ENCODE measurements at places on chromosomes 1 and 21.

- no peak for DNase-seq
Measured at GRCh38 chr21:31893851-31894415, 21.1 kb downstream of the HUNK start.

GRCh38 chr1:33347650-33347992 is 26.7 kb upstream of the A3GALT2 start:
- DNase-seq = no peak

GRCh38 chr1:44047131-44047530 is 15.9 kb upstream of the SLC6A9 start:
- DNase-seq = no peak

DNA sequence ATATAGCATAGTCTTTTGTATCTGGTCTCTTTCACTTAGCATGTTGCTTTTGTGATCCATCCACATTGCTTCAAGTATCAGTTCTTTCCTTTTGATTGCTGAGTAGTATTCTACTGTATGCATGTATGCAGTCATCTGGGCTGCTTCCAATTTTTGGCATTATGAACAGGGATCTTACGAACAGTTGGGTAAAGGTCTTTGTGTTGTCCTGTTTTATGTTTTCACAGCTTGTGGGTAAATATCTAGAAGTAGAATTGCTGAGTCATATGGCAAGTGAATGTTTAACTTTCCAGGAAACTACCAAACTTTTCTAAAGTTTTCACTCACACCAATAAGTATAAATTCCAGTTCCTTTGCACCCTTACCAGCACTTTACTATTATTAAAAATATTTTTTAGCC is 60.9 kb downstream of the LHX4 start:
- no peak for DNase-seq

- no peak for DNase-seq
Measured at GRCh38 chr21:46158666-46159300, 3.4 kb upstream of the FTCD start.

- DNase-seq = no peak
Measured at GRCh38 chr1:172477216-172477615, 33.3 kb upstream of the PIGC start.

DNA sequence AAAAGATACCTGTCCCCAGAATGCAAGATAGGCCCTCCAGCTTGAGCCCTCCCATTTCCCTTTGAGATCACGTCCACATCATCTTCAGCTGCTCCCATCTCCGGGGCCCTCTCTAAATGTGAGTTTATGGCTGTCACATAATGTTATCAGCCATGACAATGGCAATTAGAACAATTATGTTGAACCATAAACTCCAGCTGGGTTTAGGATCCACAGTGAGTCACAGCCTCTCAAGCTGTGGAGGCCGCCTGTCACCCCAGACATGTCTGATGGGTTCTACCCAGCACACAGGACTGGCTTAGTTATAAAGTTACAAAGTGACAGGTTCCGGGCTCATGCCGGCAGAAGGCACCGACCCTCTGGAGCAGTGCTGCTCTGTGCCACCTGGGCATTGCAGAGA is 597.3 kb downstream of the PTPRU start:
- no peak for DNase-seq

DNA sequence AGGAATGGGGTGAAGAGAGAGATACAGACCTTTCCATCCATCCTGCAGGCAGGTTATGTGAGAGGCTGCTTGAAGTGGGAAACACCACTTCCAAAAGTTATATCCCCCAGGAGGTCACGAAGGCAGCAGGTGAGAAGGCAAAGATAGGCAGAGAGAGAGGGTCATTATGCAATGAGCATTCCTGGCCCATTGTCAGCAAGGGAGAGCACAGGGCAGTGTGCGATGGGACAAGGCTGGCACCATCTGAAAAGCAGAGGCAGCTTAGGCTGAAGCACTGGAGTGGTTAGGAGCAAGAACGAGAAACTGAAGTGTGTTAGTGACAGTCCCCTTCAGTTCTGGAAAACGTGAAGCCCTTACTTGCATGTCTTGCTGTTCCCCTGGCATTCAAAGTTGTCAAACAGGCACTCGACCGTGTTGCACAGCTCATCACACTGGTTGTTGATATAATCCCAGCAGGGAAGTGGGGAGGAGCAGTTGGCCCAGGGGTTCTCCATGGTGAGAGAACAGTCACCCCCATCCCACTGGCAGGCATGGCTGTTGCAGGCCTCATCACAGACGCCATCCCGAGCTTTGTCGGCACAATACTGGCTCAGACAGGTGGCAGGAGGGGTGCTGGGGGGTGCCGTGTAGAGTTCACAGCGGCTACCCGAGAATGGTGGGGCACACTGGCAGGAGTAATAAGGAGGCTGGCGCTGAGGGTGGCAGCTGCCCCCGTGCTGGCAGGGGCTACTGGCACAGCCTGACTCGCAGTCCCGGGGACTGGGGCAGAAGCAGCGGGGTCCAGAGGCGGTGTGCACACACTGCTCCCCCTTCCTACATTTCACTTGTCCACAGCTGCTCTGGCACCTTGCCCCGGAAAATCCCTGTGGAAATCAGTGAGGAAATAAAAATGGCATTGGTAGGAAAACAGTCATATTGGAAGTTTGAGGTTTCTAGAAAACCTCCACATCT is 28.9 kb upstream of the ADAM30 start:
- DNase-seq = no peak

GRCh38 chr1:78676347-78676982 is 26.8 kb downstream of the IFI44 start:
- peak; percentile 9 for DNase-seq

DNA sequence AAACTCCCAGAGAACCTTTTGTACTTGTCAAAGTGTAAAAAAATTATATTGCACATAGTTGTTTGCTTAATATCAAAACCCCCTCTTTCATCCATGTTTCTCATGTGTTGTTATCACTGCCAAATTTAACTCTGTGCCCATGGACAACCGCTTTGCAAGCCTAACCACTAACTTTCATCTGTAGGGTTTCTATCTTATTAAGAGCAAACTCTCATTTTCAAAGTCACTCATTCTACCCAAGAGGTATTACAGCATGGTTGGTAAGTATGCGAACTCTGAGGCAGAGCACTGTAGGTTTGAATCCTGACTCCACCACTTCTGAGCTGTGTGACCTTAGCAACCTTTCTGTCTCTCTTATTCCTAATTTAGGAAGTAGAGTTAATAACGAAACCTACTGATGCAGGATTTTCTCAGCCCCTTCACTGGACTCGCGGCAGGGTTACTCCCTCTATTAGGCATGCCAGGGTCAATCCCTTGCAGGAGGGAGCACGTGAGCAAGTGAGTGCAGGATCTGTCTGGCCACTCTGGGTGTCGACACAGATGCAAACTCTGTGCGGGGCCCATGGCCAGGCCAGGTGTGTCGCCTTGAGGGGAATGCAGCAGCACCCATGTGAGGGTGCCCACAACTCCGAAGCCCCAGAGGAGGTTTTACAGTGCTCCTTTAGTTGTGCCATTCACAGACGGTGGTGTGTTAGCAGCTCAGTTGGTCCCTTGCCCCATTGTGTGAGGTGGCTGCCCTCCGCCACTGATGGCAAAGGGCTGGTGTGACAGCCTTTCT is 361.5 kb upstream of the ADGRL2 start:
- no peak for DNase-seq

DNA sequence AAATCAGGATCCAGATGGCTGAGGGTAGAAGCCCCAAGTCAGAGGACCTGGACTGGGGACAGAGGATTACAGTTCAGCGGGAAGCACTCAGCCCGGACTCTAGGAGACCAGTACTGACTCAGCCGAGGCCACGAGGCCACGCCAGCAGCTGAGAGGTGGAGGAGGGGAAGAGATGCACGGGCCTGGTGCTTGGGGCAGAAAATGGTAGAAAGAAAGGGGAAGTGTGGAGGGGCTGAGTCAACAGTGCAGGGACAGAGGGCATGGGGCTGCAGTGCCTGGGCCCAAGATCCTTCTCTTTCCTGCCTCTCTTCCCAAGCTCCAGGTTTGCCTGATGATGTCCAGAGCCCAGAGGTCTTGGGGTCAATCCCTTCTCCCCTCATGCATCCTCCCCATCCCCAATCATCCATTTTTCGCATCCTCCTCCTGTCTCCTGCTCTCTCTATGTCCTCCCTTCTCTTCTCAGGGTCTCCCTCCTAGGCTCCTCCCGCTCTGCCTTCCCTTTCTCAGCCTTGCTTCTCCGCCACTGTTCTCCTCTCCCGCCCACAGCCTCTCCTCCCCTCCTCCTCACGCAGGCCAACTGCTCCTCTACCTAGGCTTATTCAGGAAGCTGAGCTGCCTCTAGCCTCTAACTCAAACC is 7.7 kb downstream of the ARHGEF2 start:
- DNase-seq = no peak

DNA sequence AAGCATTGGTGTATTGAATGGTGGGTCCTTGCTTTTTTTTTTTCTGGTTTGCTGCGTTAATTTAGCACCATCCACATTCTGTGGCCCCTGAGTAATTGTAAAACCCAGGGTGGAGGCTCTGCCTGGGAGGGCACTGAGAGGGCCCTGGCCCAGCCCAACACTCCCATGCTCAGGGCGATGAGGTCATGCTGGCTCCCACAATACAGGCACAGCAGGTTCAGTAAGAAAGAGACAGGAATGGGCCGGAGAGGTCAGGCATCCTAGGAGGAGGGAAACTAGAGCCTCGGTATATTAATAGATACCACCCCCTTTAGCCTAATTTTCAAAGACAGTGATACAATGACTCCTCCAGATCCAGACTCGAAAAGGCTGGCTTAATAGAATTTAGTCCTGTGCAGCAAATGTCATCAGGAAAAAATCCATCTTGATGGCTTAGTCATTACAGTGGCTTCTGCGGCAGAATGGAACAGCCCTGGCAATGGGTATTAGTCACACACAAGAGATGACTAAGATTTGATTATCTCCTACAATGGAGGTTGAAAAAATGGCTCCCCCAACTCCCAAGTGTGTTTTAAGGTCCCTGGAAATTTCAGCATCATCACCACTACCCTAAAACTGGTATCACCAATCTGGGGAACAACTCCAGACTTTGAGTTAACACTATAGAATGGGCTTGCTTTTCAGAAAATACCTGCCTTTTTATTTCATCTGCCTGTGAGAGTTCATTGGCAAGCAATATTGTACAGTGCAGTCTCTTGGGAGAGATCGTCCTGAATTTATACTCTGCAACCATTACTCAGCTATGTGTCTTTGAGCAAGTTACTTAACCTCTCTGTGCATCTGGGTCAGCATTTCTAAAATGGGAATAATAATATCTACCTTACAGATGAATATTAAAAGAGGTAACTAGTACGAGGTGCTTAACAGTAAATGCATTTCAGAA is 43.9 kb upstream of the LYST start:
- DNase-seq = no peak

DNA sequence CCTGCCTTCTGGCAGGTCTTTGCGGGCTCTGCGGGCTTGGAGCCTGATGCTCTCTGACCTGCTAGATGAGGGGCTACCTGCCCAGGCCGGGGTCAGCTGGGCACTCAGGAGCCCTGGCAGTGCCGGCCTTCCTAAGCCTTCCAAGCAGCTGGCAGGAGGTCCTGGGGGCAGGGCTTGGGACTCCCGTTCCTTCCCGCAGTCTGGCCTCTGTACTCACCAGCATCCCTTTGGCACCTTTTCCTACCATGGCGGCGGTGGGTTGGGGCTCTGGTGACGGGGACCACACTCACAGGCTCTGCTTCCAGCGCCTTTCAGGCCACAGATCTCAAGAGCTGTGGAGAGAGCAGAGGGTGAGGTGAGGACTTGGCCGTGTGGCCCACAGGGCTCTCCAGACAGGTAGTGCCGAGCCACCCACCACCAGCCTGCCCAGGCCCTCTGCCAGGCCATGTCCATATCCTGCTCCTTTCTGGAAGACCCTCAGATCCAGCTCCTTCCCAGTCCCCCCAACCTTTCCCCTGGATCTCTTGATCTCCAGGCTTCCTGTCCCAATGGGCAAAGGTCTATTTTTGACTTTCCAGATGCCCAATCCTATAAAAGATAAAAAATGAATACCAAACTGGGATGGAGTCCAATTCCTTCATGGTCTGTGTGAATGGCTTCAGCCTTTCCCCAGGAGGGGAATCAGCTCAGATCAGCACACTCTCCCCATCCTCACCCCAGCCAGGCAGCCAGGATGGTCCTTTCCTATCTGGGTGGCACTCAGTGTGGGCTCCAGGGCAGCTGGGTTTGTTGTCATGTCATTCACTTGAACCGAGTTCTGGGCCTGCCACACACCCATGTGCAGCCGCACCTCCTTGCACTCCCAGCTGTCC is 7.0 kb downstream of the SLC6A9 start:
- DNase-seq = no peak

- DNase-seq = no peak
Measured at GRCh38 chr1:165069829-165070228, 286.7 kb downstream of the LMX1A start.

GRCh38 chr1:81513796-81514354 is 286.9 kb upstream of the ADGRL2 start:
- DNase-seq = no peak

DNA sequence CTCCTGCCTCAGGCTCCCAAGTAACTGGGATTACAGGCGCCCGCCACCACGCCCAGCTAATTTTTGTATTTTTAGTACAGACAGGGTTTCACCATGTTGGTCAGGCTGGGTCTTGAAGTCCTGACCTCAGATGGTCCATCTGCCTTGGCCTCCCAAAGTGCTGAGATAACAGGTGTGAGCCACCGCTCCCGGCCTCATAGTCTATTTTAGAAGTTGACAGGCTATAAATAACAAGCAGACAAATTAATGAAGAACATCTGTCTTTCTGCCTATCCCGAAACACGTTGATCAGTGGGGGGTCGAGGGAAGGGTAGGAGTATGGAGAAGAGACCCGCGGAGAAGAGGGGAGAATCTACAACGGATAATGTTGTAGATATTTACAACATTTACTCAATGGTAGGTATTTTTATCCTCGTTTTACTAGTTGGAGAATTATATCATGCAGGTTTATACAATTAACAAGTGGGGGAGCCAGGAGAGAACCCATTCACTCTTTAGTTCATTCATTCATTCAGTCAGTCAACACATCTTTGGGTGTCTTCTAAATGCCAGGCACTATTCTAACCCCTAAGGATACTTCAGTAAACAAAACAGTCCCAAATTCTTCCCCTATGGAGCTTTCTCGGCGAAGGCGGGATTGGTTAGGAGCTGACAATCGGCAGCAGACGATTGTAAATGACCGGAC is 497 bp upstream of the IFNAR2 start:
- DNase-seq = no peak

DNA sequence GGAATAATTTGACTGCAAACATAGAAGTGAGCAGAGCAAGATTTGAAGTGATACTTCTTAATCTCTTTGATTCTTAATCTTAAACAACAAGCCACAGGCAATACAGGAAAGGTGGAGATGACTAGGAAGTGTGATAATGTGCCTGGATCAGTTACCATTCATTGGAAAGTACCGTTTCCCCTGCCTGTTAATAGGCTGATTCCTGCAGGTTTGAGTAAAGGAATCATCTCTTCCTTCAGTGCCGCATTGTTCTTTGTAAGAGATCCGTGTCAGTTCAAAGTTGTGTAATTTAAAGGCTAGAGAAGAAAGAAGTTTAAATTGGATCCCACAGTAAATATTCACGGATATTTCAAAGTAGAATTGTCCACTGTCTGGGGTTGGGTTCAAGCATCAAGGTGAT is 43.5 kb upstream of the BCL10 start:
- no peak for DNase-seq
